ENCODE measurements at places on chromosomes 16 and 17. TPM values are rescaled to one million over a fixed set of nuclear protein-coding genes. Genes with fewer than 3 reads are reported as not detected.
A peak's percentile ranks its signal among the peaks of the same experiment; 100 is the strongest.

- no peak for DNase-seq
- H3K36me3 ChIP-seq: no peaks in the 10 kb centered on the region
- H3K4me3 ChIP-seq: no peak overlapping the region
- no peaks in the 10 kb centered on the region for H3K4me1 ChIP-seq
- H3K27me3 ChIP-seq: no peaks in the 10 kb centered on the region
Measured at GRCh38 chr17:53631486-53631885, 191.2 kb upstream of the KIF2B start.

- H3K4me3 ChIP-seq: no peak overlapping the region
- DNase-seq: no peak
- no peaks in the 10 kb centered on the region for H3K27me3 ChIP-seq
- H3K36me3 ChIP-seq: peaks cover 3% of the 10 kb centered on the region
- H3K4me1 ChIP-seq: peaks cover 7% of the 10 kb centered on the region
- H3K27ac ChIP-seq: no peak overlapping the region
Measured at GRCh38 chr17:66185862-66186261, 6.1 kb downstream of the CEP112 start.

- H3K27ac ChIP-seq: no peak overlapping the region
- peaks cover 17% of the 10 kb centered on the region for H3K27me3 ChIP-seq
- no peaks in the 10 kb centered on the region for H3K36me3 ChIP-seq
- DNase-seq: no peak
- peaks cover 22% of the 10 kb centered on the region for H3K4me1 ChIP-seq
Measured at GRCh38 chr16:86761111-86762031, 183.0 kb downstream of the FOXL1 start.

- no peaks in the 10 kb centered on the region for H3K36me3 ChIP-seq
- DNase-seq: no peak
- H3K27me3 ChIP-seq: no peaks in the 10 kb centered on the region
Measured at GRCh38 chr16:26365161-26365940, 673.6 kb downstream of the HS3ST4 start.

DNA sequence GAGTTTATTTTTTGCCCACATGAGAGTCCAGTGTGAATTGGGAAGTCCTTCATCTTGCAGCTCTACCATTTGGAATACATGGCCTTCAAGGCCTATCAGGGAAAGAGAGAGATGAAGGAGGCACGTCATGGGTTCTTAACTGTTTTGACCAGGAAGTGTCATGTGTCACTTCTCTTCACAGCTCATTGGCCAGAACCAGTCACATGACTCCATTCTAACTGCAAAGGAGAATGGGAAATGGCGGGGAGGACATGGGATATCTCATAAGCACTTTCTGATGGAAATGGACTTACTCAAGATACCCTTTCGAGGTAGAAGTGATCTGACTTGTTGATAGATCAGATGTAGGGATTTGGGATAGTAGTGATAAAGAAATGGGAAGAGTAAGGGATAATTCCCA lies 57.9 kb upstream of the CES5A start:
- no peak for DNase-seq
- no peaks in the 10 kb centered on the region for H3K4me1 ChIP-seq
- no peak overlapping the region for H3K4me3 ChIP-seq
- H3K27ac ChIP-seq: no peak overlapping the region

- H3K27me3 ChIP-seq: no peaks in the 10 kb centered on the region
- H3K4me3 ChIP-seq: no peak overlapping the region
- no peak for DNase-seq
- no peaks in the 10 kb centered on the region for H3K4me1 ChIP-seq
- H3K27ac ChIP-seq: peak overlapping the region; percentile 59
Measured at GRCh38 chr17:48841395-48841831, 10.6 kb downstream of the CALCOCO2 start.

DNA sequence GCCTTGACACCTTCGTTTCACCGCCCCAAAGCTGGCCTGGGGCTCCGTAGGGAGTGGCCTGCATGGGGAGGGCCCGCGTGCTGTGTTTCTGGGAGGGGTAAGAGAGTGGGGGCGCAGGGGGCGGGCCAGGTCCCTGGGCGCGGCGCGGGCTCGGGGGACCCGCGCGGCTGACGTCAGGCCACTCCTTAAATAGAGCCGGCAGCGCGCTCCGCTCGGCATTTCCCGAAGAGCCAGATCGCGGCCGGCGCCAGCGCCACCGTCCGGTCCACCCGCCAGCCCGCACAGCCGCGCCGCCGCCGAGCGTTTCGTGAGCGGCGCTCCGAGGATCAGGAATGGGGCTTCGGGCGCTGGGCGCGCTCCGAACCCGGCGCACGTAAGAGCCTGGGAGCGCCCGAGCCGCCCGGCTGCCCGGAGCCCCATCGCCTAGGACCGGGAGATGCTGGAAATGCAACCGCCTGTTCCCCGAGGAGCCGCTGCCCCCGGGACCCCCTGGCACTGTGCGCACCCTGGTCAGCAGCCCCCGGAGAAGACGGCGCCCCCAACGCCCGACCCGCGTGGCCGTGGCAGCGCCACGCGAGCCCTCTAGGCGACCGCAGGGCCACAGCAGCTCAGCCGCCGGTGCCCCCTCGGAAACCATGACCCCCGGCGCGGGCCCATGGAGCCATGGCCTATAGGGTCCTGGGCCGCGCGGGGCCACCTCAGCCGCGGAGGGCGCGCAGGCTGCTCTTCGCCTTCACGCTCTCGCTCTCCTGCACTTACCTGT lies at the start of gene HS3ST2:
HS3ST2 (plus strand) TSS at position 215 of the 763 bp plus-strand sequence; CDS start at position 664, 449 bp downstream.
- DNase-seq: peak; percentile 84
- no peak within 1 kb of the TSS for H3K27ac ChIP-seq
- peaks cover 30% of the 10 kb centered on the region for H3K27me3 ChIP-seq
- peak within 1 kb of the TSS; percentile 40 for H3K4me3 ChIP-seq

GRCh38 chr16:48537909-48538745 lies 71.9 kb downstream of the N4BP1 start:
- no peak overlapping the region for H3K27ac ChIP-seq
- no peaks in the 10 kb centered on the region for H3K27me3 ChIP-seq
- peaks cover 37% of the 10 kb centered on the region for H3K4me1 ChIP-seq
- H3K36me3 ChIP-seq: peaks cover 66% of the 10 kb centered on the region
- peak; percentile 26 for DNase-seq
- H3K4me3 ChIP-seq: no peak overlapping the region

DNA sequence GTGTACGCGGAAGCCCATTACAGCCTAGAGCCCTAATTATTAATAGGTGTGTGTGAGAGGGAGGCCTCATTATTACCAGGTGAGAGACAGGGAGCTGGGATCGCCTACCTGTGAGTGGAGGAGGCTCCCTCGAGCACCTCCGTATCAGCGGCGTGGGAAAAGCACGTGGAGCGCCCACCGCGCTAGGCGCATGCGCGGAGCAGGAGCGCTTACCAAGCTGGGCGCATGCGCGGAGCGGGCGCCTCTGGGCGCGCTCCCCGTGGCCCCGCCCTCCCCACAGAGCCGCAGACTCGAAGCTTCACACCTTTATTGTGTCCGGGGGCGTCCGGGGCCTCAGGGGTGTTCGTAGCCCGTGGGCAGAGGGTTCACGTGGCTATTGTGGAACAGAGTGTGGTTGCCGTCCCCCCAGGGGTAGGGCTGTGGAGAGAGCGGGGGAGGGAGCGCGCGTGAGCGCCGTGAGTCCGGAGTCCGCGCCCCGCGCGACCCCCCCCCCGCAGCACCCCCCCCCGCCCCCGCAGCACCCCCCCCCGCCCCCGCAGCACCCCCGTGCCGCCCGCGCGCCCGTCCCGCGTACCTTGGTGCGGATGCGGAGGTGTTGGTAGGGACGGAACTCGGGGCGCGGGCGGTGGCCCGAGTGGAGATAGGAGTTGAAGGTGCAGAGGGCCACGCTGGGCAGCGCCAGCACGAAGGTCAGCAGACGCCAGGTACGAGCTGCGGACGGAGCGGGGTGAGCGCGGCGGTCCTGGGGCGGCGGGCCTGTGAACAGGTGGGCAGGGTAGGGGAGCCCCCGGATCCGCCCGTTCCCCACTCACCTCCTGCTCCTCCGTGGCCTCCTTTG lies 500 bp downstream of the COX6A2 start:
- no peaks in the 10 kb centered on the region for H3K36me3 ChIP-seq
- H3K27me3 ChIP-seq: no peaks in the 10 kb centered on the region
- H3K27ac ChIP-seq: no peak overlapping the region

DNA sequence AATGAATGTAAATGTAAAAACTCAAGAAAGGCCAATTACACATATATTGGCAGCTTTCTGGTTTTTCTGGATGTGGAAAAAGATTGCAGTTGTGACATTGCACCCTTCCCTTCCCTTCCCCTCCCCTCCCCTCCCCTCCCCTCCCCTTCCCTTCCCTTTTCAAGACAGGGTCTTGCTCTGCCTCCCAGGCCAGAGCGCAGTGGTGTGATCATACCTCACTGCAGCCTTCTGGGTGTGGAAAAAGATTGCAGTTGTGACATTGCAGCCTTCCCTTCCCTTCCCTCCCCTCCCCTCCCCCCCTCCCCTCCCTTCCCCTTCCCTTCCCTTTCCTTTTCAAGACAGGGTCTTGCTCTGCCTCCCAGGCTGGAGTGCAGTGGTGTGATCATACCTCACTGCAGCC lies 41.7 kb downstream of the PIK3R5 start:
- DNase-seq: no peak
- no peaks in the 10 kb centered on the region for H3K36me3 ChIP-seq
- no peaks in the 10 kb centered on the region for H3K4me1 ChIP-seq
- H3K27me3 ChIP-seq: no peaks in the 10 kb centered on the region
- no peak overlapping the region for H3K27ac ChIP-seq

DNA sequence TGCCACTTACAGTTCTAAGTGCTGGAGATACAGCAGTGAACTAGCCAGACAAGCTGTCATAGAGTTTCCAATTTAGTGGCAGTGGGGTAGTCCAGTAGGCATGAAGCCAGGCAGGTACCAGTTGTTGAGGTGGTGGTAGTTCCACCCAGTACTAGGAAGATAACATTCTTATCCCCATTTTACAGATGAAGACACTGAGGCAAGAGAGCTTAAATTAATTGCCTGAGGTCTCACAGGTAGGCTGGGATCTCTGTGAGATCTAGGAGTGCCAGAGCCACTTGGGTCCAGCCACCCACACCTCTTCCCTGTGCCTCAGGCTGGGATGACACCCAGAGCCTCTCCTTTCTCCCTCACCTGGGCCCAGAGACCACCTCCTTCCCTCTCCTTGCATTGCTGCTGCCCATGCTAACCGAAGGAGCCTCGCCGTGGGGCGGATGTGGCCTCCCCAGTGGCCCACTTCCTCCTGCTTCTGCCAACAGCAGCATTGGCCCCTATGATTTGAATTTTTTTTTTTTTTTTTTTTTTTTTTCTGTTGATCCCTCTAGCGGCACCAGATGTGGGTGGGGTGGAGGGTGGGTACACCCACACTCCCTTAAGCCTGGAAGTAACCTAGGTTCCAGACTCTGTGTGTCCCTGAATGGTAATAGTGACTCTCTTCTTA lies 114.0 kb downstream of the PRKCB start:
- H3K27me3 ChIP-seq: no peaks in the 10 kb centered on the region
- peaks cover 22% of the 10 kb centered on the region for H3K4me1 ChIP-seq
- no peak for DNase-seq
- no peaks in the 10 kb centered on the region for H3K36me3 ChIP-seq

DNA sequence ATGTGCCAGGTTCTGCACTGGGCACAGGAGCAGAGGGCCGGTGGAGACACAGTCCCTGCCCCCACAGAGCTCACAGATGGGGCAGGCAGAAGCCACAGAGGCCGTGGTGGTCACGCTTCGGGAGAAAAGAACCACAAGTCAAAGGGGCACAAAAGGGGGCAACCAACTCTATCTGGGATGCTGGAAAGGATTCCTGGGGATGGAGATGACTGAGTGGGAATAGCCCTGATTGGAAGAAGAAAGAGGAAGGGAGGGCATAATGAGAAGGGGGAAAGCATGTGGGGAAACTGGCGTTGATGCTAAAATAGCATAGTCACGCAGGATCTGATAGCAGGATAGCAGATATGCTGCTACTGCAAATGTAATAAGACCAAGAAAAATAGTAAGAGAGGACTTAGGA lies 69.7 kb downstream of the VAT1L start:
- H3K27ac ChIP-seq: no peak overlapping the region
- no peak for DNase-seq
- peaks cover 4% of the 10 kb centered on the region for H3K36me3 ChIP-seq
- no peak overlapping the region for H3K4me3 ChIP-seq
- H3K4me1 ChIP-seq: no peaks in the 10 kb centered on the region

DNA sequence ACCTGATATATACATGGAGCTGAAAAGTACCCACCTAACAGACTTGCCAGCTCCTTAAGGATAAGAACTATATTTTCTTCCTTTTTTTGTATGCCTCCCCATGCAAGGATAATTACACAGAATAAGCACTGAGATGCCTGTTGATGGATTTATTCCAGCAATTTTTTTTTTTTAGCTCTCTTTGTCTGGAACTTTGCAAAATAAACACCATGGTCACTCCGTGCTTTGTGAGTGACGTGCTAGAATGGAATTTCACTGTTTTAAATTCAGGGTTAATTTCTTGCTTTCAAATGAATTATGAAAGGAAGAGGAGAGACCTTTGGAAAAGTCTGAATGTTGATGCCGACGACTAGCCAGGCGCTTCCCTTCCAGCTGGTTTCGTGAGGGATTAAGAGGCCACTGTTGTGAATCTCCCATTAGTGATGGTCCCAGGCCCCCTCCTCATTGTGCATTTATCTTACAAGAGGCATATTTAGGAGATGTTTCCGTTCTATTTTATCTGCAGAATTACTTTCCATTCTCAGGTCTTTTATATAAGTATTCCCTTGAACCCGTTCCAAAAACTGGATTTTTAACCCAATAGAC lies 529.1 kb downstream of the WWOX start:
- no peaks in the 10 kb centered on the region for H3K4me1 ChIP-seq
- no peaks in the 10 kb centered on the region for H3K36me3 ChIP-seq
- H3K4me3 ChIP-seq: no peak overlapping the region
- DNase-seq: peak; percentile 23
- no peaks in the 10 kb centered on the region for H3K27me3 ChIP-seq

Gene LDHD
- 4.5 TPM for total RNA-seq

Gene GAS2L2
- total RNA-seq: 3.4 TPM

Gene ADAM11
- total RNA-seq: 9.1 TPM

Gene MYOCD
- total RNA-seq: 0.94 TPM

Gene C1QTNF1
- 15.5 TPM for total RNA-seq

Gene PMFBP1
- total RNA-seq: 3.1 TPM

Gene NAA60
- 14.8 TPM for total RNA-seq
